ENCODE measurements at places on chromosomes 13 and 19. TPM values are rescaled to one million over a fixed set of nuclear protein-coding genes. Genes with fewer than 3 reads are reported as not detected.

- DNase-seq, result no peak
These were observed 646 bp downstream of the ABHD8 start for GRCh38 chr19:17302391-17303166.

ZNF567 gene
- total RNA-seq, result 8.6 TPM

DNA sequence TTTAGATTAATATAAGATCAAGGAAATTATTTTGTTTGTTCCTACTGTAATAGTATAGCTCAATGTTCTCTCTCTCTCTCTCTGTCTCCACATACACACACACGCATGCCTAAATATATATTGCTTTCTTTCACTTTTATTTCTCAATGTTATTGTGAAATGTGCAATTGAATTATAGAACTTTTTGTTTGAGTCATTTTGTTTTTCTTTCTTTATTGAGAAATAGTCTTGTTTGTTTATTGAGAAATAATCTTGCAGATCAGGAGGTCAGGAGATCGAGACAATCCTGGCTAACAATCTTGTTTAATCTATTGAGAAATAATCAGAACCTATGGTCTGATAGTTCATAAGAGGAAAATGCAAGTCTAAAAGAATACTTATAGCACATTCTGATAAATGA, 1581.3 kb downstream of the EFNB2 start:
- DNase-seq, result no peak

UNC13A gene
- total RNA-seq, result 0.18 TPM

DNA sequence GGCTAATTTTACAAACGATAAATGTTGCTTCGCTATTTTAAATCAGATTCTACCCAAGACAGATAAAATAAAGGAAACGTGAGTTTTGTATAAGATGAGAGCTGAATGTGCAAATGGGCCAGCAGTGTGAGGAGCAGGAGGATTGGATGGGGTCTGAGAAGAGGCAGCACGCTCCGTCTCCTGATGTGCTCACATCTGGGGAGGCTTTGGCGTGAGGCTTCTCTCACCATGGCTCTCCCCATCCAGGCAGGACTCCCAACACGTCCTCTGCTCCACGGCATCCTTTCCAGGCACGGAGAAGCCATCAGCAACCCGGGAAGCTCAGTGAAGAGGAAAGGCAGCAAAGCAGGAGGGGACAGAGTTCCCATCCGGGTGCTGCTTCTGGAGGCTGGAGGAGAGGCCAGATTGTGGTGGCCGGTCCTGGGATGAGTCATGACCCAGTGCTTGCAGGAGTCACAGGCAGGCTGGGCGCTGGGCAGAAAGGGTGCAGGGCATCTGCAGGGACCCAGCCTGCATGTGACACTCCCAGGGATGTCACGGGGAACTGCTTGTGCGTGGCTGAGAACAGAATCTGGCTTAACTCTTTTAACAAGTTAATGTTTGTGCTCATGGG, 47.5 kb downstream of the ZNF536 start:
- DNase-seq, result no peak

SPACA4 gene
- total RNA-seq, result not detected
